ENCODE measurements at places on chromosomes 1 and 21.
A peak's percentile ranks its signal among the peaks of the same experiment; 100 is the strongest.

- DNase-seq, result no peak
Measured at GRCh38 chr21:46555678-46556077, 49.2 kb downstream of the S100B start.

GRCh38 chr1:104932949-104933679 lies 1183.4 kb downstream of the AMY1C start:
- no peak for DNase-seq

- peak; percentile 96 for DNase-seq
Measured at GRCh38 chr1:234495231-234495990, 16.4 kb upstream of the TARBP1 start.

DNA sequence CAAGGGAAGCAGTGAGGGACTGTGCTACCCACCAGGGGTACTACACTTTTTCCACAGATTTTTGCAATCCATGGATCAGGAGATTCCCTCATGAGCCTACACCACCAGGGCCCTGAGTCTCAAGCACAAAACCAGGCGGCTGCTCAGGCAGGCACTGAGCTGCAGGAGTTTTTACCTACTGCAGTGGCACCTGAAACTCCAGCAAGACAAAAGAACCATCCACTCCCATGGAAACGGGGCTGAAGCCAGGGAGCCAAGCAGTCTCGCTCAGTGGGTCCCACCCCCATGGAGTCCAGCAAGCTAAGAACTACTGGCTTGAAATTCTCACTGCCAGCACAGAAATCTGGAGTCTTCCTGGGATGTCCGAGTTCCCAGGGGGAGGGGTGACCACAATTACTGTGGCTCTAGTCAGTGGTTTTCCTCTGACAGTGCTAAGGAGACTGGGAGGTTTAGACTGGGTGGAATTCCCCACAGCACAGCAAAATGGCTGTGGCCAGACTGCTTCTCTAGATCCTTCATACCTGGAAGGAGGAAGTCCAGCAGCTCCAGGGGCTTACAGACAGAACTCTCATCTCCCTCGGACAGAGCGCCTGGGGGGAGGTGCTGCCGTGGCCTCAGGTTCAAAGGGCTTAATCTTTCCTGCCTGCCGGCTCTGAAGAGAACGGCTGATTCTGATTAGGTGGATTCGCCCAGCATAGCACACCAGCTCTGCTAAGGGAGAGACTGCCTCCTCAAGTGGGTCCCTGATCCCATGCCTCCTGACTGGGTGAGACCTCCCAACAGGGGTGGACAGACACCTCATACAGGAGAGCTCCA lies 437.8 kb downstream of the LTN1 start:
- peak; percentile 61 for DNase-seq

- DNase-seq, result no peak
Measured at GRCh38 chr1:235640580-235640979, 9.0 kb downstream of the GNG4 start.

GRCh38 chr21:36297938-36298572 lies 21.9 kb upstream of the MORC3 start:
- DNase-seq, result no peak

DNA sequence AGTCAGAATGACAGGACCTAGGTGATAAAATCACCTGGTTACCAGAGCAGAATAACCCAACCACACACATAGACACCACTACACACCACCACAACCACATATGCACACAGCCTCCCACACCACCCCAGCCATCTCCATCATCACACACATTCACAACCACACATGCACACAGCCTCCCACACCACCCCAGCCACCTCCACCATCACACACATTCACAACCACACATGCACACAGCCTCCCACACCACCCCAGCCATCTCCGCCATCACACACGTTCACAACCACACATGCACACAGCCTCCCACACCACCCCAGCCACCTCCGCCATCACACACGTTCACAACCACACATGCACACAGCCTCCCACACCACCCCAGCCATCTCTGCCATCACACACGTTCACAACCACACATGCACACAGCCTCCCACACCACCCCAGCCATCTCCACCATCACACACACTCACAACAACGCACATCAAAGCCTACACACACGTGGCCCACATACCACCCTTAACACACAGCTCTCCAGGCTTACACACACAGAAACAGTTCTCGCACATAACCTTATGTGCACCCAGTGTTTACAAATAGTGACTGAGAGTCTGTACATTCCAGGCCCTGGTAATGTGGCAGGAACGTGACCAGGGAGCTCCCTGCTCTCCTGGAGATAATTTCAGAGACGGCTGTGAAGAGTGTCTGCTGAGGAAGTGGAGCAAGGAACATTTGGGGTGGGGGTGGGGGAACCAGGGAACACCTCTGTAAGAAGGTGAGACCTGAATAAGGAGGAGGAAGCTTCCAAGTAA lies 3.3 kb upstream of the GJB3 start:
- no peak for DNase-seq

GRCh38 chr1:204323887-204324286 lies 35.8 kb downstream of the PLEKHA6 start:
- DNase-seq, result peak; percentile 76

- no peak for DNase-seq
Measured at GRCh38 chr1:232939748-232940147, 10.7 kb upstream of the NTPCR start.

DNA sequence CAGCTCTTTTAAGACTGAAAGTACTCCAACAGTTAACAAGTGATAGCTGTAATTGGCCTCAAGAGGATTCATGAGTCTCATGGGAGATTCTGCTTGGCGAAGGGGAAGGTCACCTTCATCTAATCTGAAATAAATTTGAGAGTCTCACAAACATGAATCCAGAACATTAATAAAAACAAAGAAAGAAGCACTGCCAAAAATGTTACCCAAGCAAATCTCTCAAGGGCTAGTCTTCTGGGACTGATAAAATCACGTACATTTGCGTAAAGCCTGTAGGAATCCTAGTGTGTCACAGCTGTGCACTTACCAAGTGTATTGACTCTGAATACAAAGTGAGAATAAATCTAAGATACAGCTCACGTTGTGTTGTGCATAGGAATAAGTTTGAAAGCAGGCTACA lies 21.2 kb upstream of the NUF2 start:
- DNase-seq, result no peak

DNA sequence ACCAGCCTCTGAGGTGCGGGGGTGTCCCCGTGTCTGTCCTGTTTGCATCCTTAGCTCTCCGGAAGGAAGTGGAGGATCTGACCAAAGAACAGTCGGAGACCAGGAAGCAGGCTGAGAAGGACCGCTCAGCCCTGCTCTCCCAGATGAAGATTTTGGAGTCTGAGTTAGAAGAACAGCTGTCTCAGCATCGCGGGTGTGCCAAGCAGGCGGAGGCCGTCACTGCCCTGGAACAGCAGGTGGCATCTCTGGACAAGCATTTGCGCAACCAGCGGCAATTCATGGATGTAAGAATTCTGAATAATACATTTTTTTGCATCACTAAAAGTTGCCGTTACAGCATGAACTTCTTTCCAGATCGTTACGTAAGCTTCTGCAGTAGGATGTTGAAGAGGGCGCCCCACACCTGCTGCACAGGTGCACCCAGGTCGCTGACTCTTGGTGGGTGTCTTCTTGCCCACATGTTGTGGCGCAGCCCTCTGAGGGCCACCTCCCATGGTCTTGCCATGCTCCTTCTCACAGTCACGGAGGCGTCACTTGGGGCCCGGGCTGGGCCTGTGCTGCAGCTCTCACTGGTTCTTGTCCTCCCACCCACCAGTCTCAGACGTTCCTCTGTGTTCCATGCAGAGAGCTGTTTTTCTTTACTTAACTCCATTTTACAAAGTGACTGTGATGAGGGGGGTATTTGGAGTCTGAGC lies 61.3 kb upstream of the DIP2A start:
- DNase-seq, result no peak

DNA sequence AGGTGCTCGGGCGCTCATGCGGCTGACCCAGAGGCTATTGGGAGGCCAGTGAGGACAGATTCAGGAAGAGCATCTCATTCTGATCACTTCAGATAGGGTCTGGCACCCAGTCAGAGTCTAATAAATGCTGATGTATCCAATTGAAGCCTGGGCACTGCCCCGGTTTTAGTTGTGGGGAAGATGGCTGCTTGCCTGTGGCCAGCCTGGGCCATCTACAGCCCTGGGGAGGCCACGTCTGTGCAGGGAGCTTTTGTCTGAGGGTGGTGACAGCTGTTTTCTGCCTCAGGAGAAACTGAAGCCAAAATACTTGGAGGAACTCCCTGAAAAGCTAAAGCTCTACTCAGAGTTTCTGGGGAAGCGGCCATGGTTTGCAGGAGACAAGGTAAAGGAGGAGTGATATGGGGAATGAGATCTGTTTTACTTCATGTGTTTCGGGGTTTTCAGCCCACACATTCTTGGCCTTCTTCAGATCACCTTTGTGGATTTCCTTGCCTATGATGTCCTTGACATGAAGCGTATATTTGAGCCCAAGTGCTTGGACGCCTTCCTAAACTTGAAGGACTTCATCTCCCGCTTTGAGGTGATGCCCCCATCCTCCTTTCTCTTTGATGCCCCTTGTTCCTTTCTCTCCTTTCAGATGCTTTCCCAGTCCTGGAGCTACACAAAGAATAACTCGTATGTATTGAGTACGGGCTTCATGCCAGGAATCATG lies 2.8 kb downstream of the GSTM5 start:
- no peak for DNase-seq

DNA sequence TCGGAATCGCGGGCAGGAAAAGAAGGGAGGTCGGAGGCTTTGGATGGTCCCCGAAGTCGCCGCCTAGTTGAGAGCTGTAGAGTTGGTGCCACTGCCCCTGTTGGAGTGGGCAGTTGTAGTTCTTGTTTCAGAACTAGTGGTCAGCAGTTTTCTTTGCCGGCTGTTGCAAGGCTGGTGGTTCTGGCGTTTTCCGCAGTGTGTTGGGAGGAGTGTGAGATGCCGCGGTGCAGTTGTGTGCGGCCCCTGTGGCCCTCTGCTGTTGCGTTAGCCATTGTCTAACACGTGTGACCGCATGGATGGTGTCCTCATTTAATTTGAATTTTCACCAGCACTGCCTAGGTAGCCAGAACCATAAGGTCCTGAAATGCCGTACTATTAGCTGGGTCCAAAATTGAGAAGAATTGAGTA lies 1.4 kb downstream of the ARF1 start:
- no peak for DNase-seq

GRCh38 chr1:225937048-225937968 lies 3.7 kb downstream of the LEFTY2 start:
- DNase-seq, result no peak

DNA sequence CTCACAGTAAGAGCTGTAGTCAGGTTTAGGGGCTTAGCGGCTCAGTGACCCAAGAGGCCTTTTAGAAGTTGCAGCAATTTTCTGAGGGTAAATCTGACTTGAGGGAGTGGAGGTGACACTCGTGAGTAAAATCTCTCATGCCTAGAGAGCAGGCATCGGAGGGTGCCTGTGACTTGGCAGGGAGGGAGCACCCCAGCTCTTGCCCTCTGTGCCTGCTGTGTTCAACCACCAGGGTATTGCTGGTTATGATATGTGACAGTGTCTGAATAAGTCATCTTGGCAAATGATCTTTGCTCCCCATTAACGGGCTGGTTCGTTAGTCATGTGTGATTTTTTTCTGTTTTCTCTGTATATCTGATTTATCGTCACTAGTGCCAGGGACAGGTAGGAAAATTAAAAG lies 5.9 kb downstream of the MAN1C1 start:
- DNase-seq, result no peak

Data from fibroblast of skin of right quadriceps (primary cell).